ENCODE measurements at places on chromosomes 11 and 22.
A peak's percentile ranks its signal among the peaks of the same experiment; 100 is the strongest.

GRCh38 chr11:11279956-11280689, 72.9 kb downstream of the CSNK2A3 start:
- no peak for DNase-seq

DNA sequence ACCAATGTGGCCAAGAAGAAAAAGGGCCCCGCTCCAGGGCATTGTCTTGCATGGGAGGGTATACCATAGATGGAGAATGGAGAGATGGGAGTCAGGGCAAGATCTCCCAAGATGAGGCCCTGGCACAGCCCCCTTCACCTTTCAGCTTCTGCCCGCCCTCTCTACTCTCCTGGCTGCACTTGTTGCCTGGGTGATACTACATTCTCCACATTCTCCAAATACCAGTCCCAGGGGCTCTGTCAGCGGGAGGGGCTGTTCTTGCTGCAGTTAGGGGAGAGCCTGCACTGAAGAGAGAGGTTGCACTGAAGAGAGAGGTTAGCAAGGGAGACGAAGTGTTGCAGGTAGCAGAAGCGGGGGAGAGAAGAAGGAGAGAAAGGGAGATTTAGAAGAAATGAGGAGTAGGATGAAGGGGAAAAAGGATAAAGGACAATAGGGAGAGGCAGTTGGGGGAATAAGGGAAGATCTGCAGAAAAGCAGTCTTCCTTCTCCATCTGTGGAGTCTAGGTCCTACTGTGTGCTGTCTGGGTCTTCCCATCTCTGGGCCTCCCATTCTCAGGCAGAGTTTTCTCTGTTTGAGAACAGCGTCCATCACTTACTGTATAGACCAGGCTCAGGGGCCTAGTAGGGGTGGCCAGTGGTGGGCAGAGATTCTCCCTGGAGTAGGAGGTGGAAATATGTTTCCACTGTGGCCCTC, 8.0 kb downstream of the PHLDB1 start:
- no peak for DNase-seq

DNA sequence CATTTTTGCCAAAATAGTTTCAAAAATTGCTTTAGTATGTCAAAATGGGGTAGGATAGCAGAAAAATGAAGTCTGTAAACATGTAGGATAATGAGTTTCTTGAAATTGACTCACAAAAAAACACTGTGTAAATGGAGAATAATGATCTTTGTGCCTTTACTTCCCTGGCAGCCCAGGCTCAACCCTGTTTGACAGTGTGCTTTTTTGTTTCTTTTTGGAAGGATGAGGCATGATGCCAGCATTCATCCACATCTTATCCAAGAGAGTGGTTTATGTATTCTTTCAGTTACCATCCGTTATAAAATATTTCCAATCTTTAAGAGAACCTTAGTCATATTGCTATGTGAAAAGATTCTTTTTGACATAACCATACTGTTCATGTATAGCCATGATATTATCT, 70.6 kb downstream of the ARHGAP42 start:
- no peak for DNase-seq

DNA sequence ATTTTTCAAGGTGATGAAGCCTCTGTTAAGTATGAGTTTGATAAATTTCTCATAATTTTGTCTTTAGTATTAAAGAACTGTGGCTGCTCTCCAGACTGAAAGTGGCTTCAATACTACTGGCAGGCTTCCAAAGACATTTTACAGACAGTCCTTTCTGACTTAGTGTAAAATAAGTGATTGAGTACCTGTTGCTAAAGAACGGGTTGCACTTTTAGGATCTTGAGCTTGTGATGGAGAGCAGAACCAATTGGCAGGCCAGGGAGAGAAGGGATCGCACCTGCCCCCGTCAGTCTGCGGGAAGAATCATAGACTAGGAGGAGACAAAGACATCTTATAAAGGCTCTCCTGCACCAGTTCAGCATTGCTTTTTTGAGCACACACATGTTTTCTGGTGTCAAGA, 4.4 kb downstream of the NCAM1 start:
- no peak for DNase-seq

DNA sequence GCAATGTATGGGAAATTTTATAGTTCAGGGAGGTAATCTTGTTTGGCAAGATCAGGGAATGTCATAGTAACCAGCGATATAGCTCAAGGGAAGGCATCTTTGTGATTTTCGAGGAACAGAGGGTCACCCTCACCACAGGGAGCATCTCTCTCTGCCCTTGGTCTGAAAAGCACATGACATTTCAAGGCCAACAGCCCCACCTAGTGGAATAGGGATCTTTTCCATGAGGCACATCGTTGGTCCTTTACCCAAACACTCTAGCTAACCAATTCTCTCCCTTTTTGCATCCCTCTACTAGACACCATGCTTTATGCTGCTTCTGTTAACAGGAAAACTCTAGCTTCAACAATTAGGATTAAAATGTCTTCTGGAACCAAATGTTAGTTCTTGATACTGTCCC, 179.0 kb downstream of the GRM5 start:
- DNase-seq: peak; percentile 47

DNA sequence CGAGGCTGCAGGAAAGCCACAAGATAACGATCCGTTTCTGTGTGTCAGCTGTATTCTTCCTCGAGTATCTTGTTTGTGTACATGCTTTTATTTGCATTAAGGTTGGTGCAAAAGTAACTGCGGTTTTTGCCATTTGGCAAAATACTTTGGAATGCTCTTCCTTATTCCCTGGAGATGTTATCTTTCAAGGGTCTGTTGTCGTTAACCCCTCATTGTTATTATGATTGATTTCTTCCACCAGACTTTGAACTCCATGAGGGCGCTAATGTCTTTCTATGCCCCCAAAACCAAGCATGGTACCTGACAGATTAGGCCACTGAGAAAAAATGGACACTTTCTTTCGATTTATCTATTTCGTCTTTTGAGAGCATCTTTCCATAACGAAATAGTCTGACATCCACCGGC, 563 bp upstream of the PSMA1 start:
- DNase-seq: no peak

- no peak for DNase-seq
Observed at GRCh38 chr22:23784215-23784732, 2.5 kb upstream of the SMARCB1 start.

GRCh38 chr11:77131560-77131959, 3.5 kb downstream of the MYO7A start:
- DNase-seq: no peak

- peak; percentile 91 for DNase-seq
Observed at GRCh38 chr22:31943978-31944699, at the start of gene YWHAH. YWHAH (plus strand) TSS chr22:31944535; CDS start chr22:31944734, 199 bp downstream.

DNA sequence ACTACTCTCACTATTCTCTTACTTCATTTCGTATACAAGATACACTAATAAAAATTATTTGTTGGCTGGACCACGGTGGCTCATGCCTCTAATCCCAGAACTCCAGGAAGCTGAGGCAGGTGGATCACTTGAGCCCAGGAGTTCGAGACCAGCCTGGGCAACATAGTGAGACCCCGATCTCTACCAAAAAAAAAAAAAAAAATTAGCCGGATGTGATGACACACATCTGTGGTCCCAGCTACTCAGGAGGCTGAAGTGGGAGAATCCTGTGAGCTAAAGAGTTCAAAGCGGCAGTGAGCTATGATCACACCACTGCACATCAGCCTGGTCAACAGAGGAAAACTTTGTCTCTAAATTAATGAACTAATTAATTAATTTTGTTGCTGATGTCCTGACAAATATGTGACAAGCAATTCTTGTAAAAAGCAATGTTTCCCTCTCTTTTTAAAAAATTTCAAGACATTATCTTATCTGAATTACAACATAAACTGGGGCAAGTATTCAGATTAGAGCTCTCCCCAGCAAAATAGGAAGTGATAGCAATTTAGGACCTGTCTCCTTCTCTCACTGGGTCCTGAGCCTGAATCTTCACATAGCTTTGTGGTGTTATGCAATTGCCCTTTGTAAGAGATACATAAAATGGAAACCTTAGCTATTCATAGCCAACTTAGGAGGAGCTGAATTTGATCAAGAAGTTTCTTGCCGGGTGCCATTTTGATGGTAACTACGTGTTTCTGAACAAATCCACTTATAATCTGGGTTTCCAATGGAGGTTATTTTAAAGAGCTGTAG, 17.6 kb upstream of the TMA7B start:
- no peak for DNase-seq

GRCh38 chr22:17607891-17608521, 20.5 kb downstream of the ATP6V1E1 start:
- DNase-seq: no peak

GRCh38 chr11:8459711-8460399, 134.2 kb downstream of the STK33 start:
- no peak for DNase-seq

GRCh38 chr11:85827748-85828639, 17.1 kb upstream of the SYTL2 start:
- DNase-seq: peak; percentile 68

GRCh38 chr11:68287419-68287818, 15.6 kb upstream of the C11orf24 start:
- no peak for DNase-seq

- peak; percentile 24 for DNase-seq
Observed at GRCh38 chr11:13287036-13287435, 9.4 kb downstream of the BMAL1 start.

DNA sequence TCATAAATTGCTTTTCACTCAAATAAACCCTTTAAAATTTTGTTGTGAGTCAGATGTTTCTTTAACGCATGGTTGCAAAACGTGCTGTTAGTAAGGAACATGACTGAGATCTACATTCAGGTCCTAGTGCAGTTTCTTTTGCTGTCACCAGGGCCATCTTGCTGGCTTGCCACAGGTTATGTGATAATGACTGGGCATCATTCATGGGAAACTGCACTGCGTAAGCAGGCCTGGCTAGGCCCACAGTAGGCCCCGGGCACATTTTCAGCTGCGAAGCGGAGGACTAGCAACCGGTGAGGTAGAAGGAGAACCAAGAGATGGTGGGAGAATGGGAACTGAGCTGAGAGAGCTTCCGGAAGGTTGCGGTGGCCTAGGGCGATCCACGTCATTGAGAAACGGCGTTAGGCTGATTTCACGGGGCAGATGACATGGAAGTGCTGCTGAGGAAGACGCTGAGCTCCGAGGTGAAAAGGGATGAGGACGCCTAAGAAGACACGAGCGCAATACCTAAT, 3.2 kb upstream of the KLHDC7B start:
- no peak for DNase-seq

GRCh38 chr11:73306069-73306841, 1.8 kb upstream of the ARHGEF17 start:
- no peak for DNase-seq
